ENCODE measurements at places on chromosomes 3 and 15.

DNA sequence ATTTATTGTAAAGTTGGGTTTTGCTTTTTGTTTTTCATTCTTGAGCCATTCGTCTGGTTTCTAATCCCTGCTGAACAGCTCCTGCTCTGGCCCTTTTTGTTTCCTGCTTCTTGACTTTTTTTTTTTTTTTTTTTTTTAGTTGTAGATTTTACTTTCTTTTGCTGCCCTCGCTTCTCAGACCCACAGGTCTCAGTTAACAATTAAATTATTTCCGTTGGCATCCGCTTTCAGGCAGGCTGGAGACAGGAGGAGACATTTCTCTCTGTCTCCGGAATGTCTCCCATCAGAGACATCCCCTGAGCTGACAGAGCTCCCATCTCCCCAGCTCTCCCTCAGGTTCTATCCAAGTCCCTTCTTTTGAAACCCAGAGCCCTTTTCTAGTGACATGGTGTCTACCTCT lies 68.6 kb downstream of the SLC6A6 start:
- DNase-seq: no peak

DNA sequence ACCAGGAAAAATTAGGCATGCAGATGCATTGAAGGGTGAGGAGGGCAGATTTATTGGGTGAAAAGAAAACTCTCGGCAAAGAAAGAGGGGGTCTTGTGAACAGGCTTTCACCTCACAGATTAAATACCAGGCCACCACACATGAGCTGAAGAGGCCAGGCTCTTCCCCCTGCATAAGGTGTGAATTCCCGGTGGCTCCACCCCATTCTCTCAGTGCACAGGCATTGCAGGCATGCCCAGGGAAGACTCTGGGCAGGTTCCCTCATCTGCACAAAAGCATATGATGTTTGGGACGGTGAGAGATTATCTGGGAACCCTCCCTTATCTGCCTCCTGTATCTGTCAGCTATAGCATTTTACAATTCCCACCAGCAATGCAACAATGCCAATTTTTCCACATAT lies 7.2 kb upstream of the SLC35G2 start:
- no peak for DNase-seq

GRCh38 chr3:64196236-64196929 lies 28.9 kb downstream of the PRICKLE2 start:
- DNase-seq: no peak

DNA sequence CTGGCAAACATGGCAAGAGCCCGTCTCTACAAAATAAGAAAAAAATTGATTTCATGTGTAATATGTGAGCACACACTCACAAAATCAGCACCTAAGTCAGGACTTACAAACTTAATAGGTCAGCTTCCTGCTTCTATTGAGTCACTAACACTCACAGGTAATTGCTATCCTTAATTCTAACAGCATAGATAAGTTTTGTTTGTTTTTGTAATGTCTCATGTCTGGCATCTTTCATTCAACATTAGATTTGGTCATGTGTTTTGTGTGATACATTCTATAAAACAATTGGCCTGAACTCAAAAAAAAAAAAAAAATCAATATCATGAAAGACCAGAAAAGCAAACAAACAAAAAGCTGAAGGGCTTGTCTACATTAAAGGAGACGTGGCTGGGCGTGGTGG lies 564.7 kb downstream of the AGBL1 start:
- no peak for DNase-seq

DNA sequence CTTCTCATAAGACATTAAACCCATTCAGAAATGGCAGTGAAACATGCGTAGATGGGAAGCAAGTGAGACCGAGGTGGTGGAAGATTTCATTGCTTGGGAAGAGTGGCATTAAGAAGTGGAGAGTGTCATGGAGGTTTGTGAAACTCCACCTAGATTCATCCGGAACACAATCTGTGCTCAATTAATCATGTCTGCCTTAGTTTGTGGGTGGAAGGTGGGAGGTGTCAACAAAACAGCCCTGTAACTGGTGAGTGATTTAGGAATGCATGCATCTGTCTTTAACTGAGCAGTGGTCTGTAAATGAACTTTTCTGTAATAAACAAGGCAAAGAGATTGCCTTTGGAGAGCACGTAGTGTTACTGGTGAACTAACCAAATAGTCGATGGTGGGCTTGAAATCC lies 113.7 kb downstream of the WNT5A start:
- DNase-seq: no peak

- no peak for DNase-seq
Measured at GRCh38 chr3:66386011-66386924, 114.6 kb downstream of the LRIG1 start.

- DNase-seq: no peak
Measured at GRCh38 chr3:61858054-61858453, 296.7 kb downstream of the PTPRG start.

DNA sequence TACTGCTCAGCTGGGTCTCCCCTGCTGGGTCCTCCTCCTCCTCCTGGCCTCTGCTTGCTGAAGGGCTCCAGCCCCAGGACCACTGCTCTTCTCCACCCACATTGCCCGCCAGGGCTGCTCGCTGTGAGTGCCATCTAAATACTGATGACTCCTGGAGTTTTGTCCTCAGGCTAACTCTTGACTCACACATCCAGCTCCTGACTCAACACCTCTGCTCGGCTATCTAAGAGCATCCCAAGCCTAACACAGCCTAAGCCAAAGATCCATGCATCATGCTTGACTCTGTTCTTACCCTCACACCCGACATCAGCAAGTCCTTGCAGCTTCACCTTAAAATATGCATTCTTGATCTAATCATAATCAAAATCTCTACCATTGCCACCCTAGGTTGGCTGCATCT lies 260.2 kb downstream of the KLF13 start:
- DNase-seq: no peak

DNA sequence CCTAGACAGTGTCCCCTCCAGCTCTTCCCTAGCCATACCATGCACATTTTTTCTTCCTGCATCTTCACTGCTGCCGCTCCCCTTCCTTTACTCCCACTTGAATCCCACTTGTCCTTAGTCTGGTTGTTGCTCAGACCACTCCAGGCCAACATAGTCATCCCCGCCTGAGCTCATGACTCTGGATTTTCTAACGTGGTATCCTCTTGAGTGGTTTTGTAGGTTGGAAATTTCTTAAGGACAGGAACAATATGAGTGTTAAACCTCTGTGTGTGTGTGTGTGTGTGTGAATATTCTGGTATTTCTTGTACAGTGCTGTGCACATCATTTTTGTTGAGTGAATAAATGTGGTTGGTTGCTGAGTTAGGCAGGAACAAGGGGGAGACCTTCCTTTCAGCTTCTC lies 3.1 kb downstream of the BAHD1 start:
- no peak for DNase-seq

Measured in activated T-helper 1 cell treated with Interleukin-2 at 50 U/mL for 16 hours (primary cell).